ENCODE measurements at places on chromosomes 3 and 15.

- DNase-seq, result no peak
These were observed 60.0 kb upstream of the IL12A start for GRCh38 chr3:159928666-159929065.

DNA sequence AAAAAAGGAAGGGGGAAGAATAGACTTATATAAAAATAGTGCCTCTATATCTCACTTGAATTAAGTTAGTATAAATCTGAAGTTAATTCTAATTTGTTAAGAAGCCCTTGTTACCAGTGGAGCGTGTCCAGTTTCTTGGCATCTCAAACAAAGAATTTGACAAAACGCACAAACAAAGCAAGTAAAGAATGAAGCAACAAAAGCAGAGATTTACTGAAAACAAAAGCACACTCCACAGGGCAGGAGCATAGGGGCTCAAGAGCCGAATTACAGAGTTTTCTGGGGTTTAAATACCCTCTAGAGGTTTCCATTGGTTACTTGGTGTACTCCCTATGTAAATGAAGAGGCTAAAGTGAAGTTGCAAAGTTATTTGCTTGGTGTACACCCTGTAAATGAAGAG lies 34.0 kb upstream of the GK5 start:
- DNase-seq, result no peak

- no peak for DNase-seq
These were observed 27.2 kb downstream of the FEM1B start for GRCh38 chr15:68304589-68305337.

DNA sequence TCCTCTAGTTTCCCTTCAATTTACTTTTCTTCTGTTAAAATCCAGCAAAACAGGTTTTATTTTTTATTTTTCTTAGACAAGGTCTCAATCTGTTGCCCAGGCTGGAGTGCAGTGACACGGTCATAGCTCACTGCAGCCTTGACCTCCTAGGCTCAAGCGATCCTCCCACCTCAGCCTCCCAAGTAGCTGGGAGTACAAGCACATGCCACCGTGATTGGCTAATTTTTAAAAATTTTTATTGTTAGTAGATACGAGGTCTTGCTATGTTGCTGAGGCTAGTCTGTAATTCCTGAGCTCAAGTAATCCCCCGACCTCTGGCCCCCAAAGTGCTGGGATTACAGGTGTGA lies 41.6 kb downstream of the ILDR1 start:
- DNase-seq, result no peak

DNA sequence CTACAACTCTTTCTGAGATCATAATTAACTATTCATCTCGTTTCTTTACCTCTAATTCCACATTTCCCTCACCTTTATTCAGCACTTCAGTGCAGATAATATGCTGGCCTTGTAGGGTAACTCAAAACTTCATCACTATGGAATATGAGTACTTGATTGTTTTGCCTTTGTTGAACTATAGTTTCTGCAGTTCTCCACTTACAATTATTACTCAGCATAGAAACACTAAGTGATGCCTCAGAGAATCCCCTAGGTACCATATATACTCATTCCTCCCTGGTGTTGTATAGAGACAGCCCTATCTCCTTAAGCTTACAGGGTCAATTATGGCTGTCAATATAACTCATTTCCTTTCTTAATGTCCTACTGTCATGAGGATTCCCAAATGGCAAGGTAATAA lies 380.6 kb upstream of the RBMS3 start:
- DNase-seq, result no peak

DNA sequence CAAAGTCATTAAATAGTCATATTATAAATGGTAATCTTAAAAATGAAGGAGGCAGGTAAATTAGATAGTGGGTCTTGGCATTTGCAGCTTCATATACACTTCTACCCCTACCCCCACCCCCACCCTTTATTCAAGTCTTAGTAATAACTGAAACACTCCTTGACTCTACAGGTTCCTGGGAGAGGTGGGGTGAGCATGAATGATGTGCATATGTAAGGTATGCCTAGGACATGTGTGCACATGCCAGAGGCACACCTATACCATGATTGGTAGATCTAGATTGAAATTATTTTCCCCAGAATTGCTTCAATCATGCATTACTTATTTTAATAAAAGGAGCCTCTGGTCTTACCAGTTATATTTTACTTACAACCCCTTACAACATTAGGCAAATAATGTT lies 40.1 kb upstream of the PDCD6IP start:
- DNase-seq, result no peak

- DNase-seq, result no peak
These were observed 54.8 kb downstream of the ZBTB38 start for GRCh38 chr3:141422961-141423582.

DNA sequence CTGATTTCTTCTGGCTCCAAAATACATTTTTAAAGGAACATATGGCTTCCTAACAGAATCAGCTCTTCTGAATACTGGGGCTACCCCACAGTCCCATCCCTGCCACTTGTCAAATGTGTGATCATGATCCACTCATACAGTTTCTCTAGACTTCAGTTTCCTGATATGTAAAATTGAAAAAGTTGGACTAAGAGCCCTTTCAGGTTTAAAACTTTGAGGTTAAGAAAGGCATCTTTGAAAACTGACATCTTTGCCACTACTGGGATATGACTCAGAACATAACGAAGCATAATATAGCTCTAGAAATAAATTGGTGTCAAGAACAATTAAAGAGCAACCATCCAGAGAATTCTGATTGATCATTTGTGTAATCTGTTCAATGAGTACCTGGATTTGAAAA lies 248.3 kb downstream of the IL5RA start:
- DNase-seq, result no peak

DNA sequence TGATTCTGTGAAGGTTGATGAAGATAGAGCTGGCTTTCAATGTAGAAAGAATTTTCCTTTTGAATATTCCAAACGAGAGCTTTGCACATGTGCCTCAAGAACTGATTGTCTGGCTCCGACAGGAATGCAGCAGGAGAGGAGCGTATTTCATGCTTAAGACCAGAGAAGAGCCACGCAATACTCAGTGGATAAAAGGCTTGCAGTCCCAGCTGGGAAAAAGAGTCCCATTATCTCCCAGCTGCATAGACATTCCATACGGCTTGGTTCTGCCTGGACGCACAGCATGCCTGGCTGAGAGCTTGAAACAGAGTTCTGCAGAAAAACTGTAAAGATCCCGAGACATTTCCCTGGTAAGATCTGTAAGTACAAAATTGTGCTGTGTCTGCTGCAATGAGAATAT lies at the start of gene CNTN6:
Gene CNTN6 (plus strand): TSS at position 254 of the 400 bp plus-strand sequence. CDS start 54,985 bp downstream, outside the sequence.
- no peak for DNase-seq

GRCh38 chr3:42735019-42735418 lies 32.4 kb upstream of the HHATL start:
- no peak for DNase-seq

All from activated gamma-delta T cell treated with Interleukin-2 at 50 U/mL for 16 hours (primary cell).